ENCODE measurements at places on chromosomes 12 and 14. TPM values are rescaled to one million over a fixed set of nuclear protein-coding genes. Genes with fewer than 3 reads are reported as not detected.

- no peak for DNase-seq
Observed at GRCh38 chr12:130746546-130746945, 30.4 kb upstream of the RIMBP2 start.

Gene SLC6A12
- total RNA-seq = not detected

DNA sequence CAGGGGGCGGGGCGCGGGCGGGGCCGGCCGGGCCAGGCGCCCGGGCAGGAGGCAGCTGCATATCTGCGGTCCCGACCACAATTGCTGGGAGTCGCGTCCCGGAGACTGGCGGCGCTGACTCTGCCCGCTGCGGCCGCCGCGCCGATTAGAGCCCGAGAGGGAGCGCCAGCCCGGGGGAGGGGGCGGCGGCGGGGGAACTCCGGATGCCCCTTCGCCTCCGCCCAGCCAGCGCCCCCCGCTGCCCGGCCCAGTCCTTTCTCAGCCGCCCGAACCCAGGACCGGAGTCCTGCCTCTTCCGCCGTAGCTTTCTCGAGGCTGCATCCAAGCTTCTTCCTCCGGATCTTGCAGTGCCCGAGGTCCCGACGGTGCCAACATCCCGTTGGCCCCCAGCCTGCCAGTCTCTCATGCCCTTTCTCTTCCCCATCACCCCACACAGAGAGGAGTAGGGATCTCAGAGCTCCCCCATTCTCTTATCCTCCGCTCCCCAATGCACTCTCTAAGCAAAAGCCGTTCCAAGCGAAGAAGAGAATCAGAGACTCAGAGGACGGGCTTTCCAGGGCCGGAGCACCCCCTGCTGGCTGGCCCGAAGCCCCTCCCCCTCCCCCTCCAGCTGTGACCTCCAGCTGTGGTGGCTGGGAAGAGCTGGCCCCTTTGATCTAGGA lies 8.8 kb upstream of the SP7 start:
- peak; percentile 85 for DNase-seq

DNA sequence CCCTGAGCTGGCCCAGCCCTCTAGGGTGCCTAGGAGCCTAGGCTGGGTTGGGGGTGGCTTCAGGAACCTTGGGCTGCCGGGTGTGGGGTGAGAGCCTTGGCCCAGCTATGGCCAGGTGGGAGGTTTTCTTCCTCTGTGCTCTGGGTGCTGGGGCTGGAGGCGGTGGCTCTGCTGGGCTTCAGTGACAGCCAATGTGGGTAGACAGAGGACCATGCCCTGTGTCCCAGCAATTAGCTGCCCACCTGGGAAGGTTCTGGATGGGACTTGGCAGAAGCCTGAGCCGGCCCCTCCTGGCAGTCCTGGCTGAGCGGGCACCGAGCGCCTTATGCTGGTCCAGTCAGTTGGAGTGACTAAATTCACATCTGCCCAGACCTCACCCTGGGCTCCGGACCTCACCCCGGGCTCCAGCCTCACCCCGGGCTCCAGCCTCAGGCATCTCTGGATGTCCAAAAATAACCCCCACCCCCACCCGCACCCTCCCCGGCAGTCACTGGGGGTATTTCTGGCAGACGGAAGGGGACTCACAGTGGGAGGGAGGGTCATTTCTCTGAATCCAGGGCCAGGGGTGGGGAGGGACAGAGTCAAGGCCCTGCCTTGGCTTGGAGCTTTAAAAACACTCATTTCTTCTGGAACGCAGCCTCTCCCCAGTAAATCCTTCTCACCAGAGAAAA lies 46.9 kb downstream of the CYP46A1 start:
- DNase-seq = no peak

DNA sequence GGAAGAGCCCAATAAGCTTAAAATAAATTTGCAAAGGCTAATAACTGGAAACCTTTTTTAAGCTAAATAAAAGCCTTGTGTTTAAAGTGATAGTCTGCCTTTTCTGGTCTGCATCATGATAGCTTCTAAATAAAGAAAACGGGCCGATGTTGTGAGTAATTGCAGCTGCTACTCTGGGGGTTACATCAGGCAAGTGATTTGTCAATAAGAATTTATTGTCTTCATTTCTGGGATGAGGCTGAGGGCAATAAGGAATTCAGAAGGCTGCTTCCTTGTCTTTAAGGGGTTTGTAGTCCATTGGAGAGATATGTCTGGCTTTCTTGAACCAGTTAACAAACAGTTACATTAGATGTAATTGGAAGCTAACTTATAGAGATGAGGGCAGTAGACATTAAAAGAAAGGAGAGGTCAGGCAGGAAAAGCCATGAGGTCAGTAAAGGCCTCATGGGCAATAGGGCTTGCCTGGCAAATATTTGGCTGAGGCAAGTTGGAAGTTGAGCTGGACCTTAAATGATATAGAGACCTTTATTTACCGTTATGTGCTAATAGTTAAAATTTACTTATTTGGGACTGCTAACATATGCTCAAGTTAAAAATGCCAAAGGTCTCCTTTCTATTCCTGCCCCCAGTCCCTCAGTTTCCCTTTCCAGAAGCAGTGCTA lies 85.0 kb downstream of the CRADD start:
- DNase-seq = no peak

Gene HAL
- 5.9 TPM for total RNA-seq

Gene ARHGAP9
- total RNA-seq = 154 TPM

- peak; percentile 82 for DNase-seq
Observed at GRCh38 chr12:31589598-31589903, 1.4 kb downstream of the DENND5B start.

DNA sequence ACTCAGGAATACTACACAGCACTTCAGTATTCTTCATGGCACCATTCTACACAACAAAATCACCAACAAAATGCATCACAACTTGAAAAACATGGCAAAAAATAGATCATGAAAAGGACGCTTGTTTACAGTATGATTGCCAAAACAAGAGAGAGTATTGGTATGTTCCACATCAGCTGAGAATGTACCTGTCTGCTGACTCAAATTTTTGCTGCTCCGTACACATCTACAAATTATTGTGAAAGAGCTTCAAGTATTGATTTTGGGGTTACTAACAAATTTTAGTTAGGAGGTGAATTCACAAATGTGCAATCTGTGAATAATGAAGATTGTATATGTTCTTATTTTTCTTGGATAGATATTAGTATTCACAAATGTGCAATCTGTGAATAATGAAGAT lies 105.4 kb downstream of the GPHN start:
- no peak for DNase-seq

DNA sequence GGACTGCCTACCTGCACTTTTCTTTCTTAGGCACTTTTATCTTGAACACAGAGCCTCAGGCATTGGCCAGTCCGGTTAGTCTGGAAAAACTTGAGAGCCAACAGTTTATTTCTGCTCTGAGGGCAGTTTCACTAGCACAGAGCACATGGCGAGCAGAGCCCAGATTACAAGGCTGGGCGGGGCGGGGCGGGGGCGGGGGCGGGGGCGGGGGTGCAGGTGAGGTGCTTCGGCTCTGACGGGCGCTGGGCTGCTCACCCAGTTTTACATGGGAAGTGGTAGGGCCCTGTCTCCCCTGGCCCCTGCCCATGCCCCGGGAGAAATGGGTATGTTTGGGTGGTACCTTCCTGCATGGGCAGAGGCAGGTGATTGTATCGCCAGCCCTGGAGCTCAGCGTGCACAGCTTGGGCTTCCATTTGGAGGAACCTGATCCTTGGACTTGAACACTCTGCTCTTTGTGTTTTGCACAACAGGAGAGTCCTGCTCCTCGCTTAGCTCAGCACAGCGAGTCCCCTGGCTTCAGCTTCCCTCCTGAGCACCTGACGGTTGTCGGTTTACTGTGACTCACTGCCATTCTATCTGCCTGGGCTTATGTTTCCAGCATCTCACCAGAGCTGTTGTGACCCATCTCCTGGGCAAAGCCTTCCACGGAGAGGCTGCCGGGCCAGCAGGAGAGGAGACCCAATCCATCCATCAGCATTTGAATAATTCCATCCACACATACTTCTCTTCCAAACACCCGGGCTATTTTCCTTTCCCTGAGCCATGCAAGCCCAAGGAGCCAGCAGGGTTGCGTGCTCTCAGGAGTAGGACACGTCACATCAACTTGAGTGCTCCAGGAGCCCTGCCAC lies 108.5 kb downstream of the ARF6 start:
- peak; percentile 74 for DNase-seq

DNA sequence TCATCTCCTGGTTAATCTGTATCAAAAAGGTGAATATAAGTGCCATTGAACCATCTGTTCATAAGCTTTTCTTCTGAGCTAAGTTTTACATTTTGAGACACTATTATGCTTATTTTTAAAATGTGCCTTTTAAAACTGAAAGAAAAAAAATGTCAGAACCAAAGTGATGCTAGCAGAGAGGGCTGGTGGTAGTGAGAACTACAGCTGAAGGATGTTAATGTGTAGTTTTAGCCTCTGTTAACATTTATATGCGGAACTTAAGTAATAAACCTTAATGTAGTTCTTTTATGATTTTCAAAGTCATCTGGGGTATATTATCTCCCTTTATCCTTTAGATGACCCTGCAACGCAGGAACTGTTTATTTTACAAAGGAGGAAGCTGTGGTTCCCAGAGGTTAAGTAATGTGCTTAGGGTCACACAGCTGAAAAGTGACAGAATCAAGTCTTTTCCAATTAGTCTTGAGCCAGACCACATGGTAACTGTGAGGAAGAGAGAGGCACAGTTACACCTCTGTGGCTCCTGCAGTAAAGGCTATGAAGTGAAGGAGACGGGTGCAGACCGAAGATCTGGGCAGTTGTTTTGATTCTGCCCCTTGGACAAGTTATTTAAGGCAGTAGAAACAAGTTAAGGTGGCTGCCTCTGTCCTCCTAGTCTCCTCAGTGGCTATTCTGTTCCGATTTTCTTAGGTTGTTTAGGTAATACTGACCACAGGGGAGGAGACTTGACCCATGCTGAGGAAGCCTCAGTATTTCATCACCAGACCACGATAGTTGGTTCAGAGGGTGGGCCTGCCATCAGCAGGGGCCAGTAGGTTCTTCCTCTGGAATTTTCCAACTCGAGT lies 23.9 kb downstream of the GNG2 start:
- DNase-seq = peak; percentile 40

DNA sequence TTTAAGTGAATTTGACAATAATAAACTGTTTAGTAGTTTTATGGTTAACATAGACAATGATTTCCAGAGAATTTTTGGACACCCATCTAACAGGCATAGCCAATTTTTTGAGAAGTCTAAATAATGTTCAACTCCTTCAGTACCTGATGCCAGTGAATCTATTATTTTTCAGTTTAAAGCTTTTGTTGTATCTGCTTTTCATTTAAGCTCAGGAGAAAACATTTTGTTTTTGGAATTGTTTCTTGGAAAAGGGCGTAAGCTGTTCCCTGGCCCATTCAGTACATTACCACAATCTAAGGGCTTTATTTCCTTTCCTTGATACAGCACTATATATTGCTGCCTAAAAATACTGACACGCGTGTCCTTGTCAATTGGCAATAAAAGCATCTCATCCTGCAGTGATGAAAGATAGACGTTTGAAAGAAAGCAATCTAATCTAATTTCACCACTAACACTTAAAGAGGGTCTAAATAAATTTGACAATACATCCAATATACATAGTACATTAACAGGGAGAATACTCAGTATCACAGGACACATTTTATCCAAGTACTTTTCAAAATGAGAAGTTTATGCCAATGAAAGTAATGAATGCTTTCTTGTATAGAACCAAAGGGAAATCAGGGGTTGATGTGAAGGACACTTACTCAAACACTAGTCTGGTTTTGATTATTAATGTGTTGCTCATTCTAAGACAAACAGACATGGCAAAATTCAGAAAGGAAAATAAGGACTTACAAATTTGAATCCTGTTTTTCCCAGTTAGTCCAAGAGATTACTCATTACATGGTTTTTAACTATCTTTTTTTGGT lies 104.2 kb upstream of the LGR5 start:
- no peak for DNase-seq

DNA sequence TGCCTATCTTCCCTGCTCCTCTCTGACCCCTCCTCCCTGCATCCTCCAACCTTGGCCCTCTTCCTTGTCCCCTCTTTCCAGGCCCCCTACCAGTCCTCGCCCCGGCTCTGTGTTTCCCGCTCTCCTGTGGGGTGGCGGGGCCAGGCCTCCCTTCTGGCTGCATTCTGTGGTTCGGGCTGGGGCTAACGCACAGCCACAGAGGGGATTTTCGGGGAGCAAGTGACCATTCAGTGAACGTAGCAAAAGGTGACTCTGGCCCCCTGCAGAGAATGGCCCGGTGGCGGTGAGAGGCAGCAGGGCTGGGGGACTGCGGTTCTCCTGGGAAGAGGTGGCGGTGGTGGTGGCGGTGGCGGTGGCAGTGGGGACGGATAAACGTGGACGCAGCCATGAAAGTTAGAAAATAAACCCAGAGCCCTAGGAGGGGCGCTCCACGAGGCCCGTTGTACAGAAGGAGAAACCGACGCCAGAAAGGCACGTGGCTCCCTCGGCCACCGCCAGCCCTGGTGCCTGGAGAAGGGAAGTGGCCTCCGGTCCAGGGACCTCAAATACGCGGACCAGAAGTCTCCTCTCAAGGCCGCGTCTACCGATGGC lies 269.6 kb downstream of the ADGRD1 start:
- DNase-seq = no peak

- DNase-seq = peak; percentile 48
Observed at GRCh38 chr12:64450711-64451486, 1.0 kb upstream of the TBK1 start.

- DNase-seq = no peak
Observed at GRCh38 chr12:77349689-77350370, 284.5 kb upstream of the E2F7 start.

DNA sequence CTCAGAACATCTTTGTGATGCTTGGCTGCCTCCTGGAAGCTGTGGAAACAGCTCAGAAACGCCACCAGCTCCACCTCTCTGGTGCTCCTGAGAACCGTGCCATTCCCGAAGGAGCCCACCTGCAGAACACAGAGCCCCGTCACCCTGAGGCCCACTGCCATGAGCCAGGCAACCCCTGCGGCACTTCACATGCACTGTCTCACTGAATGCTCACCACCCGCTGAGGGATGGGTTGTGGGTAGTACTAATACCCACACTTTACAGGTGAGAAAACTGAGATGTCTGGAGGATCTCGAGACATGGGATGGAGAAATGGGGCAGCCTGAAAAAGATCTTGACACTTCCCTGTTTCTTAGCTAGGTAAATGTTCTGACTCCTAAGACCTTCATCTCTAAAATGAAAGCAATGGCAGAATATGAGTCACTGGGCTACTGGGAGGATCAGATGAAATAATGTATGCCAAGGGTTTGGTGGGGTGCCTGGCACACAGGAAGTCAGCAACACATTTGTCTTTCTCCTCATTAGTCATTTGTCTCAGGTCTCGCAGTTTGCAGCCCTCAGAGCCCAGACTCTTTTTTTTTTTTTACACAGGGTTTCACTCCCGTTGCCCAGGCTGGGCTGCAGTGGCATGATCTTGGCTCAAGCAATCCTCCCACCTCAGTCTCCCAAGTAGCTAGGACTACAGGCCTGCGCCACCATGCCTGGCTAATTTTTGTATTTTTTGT lies 5.3 kb downstream of the OASL start:
- no peak for DNase-seq

DNA sequence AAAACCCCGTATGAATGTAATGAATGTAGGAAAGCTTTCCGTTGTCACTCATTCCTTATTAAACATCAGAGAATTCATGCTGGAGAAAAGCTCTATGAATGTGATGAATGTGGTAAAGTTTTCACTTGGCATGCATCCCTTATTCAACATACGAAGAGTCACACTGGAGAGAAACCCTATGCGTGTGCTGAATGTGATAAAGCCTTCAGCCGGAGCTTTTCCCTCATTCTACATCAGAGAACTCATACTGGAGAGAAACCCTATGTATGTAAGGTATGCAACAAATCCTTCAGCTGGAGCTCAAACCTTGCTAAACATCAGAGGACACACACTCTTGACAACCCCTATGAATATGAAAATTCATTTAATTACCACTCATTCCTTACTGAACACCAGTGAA lies 23.8 kb downstream of the ZNF891 start:
- DNase-seq = peak; percentile 29

Gene PSMD9
- 38.2 TPM for total RNA-seq

All from B cell (primary cell).